Non-pigmented ciliary epithelial cell (primary cell): ENCODE measurements at places on chromosomes 1 and 21.
A peak's percentile ranks its signal among the peaks of the same experiment; 100 is the strongest.

DNA sequence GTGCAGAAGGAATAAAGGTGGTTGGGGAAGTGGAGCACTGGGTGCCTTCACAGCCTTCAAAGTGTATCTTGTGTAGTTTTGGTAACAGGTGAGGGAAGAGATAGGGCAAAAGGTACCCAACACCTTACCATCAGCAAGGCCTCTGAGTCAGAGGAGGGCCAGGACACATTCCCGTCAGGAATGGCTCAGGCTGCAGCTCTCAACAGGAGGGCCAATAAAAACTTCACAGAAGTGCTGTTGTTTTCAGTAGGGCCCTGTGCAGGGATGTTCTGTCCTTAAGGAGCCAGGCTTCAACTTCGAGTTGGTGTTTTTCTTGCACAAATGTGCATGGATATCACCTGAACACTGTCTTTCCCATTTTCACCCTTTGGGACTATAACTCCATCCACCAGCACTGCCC is 333.4 kb downstream of the ASTN1 start:
- no peak for DNase-seq

DNA sequence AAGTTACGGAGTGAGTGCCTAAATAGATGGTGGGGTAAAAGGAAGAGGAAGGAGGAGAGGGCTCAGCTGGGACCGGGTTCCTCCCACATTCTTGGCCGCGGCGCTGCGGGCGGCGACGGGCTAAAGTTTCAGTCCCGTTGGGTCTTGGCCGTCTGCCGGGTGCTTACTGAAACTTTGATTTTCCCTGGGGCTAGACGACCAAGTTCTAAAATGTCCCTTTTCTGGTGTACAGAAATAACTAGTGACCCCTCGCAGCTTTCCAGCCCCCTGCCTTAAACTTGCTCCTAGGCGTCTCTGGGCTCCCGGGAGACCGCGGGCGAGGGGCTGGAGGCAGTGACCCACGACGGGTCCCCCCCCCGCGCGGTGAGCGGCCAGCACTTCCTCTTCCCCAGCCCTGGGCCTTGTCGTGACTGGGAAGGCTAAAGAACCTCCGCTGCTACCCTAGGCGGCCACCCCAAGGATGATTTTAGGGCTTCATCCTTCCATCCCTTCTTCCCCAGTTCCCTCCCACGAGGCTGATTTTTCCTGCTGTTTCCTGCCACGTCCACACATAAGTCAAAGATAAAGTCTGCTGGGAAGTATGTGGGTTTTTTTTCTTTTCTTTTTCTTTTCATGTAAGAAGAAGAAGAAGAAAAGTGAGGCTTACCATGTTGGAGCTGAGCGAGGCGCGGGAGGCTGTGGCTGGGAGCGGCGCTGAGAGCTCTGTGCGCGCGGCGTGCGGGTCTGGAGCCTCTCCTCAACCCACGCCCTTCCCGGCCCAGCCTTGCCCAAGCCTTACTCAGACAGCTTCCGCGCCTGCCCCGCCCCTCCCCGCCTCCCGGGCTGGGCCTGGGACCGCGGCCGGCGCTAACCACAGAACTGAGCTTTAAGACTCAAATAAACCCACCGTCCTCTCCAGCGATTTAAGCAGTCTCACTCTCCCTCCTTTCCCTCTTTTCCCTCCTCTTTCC is at the start of gene S100A11:
TSS of gene S100A11 (minus strand) at position 738 of the 950 bp plus-strand sequence. CDS start at position 649, 89 bp downstream.
- no peak for DNase-seq

GRCh38 chr1:15153184-15153841 is at the start of gene TMEM51:
Gene TMEM51, plus strand, starts transcription at chr1:15153747. Its CDS starts 61,341 bp downstream, at chr1:15215088.
- no peak for DNase-seq

- DNase-seq, result no peak
Measured at GRCh38 chr1:248822148-248823032, 3.3 kb downstream of the SH3BP5L start.

- no peak for DNase-seq
Measured at GRCh38 chr1:228323401-228323800, 83.2 kb downstream of the TRIM11 start.

GRCh38 chr1:31943546-31944184 is 5.5 kb upstream of the PTP4A2 start:
- no peak for DNase-seq

GRCh38 chr1:114341299-114341698 is 169.7 kb downstream of the TRIM33 start:
- no peak for DNase-seq

DNA sequence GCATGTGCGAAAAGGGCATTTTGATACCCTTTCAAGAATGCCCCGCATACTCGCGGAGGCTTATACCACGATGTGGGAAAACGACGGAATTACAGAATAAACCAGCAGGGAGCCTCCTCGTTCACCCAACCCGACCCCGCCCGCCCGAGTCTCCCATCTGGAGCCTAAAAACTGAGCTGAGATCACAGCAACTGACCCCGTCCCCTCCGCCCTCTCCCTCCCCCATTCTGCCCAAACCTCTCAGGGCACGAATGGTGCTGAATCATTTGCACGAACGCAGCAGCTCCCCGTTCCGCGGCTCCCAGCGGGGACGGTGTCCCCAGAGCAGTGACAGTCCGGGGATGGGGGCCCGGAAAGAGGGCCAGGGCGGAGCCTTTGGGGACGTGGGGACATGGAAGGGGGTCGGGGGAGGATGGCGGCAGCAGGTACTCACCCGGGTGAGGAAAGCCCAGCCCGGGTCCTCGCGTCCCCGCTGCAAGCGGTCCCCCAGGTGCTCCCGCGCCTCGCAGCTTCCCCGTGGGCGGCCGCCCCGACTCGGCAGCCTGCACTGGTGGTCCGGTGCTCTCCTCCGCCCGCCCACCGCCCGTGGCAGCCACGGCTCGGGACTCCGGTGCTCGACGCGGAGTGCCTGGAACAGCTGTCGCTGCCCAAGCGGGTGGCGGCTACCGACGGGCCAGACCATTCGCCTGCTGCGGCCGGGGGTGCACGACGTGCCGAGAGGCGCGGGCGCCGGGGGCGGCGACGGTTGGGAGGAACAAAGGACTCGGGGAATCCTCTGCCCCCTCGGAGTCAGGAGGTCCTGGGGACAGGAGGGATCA is at the start of gene TTLL7:
TSS of gene TTLL7 (minus strand) at position 635 of the 818 bp plus-strand sequence. CDS start 46,921 bp downstream, outside the sequence.
- no peak for DNase-seq

DNA sequence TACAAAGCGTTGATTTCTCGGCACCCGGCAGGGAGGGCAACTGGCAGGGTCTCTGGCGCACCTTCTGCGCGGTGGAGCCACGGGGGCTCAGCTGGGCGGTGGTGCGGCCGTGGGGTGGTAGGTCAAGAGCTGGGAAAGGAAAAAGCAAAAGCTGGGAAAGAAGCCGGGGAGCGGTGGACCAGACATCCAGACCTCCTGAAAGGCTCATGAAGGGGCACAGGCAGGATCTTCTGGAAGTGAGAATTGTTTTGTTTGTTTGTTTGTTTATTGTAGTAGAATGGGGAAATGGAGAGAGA is 7.2 kb upstream of the RNU1-1 start:
- no peak for DNase-seq

GRCh38 chr1:40810927-40811326 is 27.3 kb downstream of the KCNQ4 start:
- DNase-seq, result no peak

DNA sequence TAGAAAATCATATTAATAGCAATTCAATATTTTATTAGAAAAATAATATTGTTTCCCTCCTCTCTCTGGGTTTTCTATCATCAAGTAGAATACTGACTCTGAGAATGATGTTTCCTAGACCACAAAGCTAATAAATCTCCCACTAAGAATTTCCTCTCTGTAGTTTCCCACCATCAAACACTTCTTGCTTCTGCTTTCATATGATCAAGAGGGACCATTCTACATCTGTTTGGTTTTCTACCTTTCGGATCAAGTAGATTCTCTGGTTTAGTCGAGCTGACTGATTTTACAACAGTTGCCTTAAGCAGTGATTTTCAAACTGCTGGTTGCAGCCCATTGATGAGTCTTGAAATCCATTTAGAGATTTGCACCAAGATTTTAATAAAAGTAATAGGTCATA is 240.2 kb upstream of the PTBP2 start:
- DNase-seq, result no peak

DNA sequence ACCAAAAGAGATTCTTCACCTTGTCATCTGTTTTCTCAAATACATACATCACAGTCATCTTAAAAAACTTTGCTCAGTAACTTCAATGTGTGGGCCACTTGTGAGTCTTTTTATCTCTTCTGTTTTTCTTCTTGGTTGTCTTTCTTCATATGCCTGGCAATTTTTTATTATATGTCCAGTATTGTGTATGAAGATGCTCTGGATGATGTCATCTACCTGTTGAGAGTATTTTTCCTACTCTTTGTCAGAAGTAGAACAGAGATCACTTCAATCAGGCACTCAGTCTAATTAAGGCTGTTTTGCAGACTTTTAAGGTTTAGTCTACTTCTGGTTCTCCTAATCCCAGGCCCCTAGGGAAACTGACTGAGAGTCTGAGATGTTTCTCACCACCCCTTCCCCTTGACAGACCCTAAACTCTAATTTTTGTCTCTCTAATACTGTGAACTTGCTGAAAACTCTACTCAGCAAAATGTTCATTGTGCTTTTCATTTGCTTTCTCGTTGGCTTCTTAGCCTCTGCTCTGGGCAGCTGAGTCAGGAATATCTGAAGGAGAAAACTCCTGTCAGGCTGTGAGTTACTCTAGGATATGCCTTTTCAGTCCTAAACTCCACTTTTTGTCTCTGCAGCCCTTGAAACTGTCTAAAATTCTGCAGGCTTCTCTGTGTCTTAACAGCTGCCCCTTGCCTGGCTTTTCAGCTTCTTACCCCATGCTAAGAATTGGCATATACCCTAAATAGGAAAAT is 33.0 kb upstream of the DNAJC6 start:
- DNase-seq, result no peak

DNA sequence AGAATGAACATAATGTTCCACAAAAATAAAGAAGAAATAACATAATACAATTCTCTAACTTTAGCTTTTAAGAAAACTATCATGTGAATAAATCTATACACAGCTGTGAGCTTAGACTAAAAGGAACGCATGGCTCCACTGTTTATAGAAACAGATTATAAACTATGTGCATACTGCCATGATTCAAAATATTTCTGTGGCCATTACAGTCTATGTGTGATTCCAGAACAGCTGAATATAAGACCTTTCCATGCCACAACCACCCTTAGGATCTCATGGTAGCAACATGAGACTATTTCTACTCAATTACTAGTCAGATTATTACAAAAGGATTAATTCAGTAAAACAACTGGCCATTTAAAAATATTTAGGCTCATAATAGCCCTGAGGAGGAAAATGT is 3.9 kb downstream of the CHML start:
- no peak for DNase-seq

- DNase-seq, result peak; percentile 94
Measured at GRCh38 chr1:78279051-78279450, 211.7 kb upstream of the PTGFR start.

- DNase-seq, result no peak
Measured at GRCh38 chr1:59687081-59687480, 127.7 kb upstream of the HOOK1 start.

GRCh38 chr1:207314816-207315215 is 6.7 kb upstream of the CD55 start:
- DNase-seq, result no peak

GRCh38 chr1:229135773-229136172 is 135.1 kb upstream of the RAB4A start:
- no peak for DNase-seq

GRCh38 chr1:162161916-162162550 is 92.5 kb downstream of the NOS1AP start:
- DNase-seq, result no peak

DNA sequence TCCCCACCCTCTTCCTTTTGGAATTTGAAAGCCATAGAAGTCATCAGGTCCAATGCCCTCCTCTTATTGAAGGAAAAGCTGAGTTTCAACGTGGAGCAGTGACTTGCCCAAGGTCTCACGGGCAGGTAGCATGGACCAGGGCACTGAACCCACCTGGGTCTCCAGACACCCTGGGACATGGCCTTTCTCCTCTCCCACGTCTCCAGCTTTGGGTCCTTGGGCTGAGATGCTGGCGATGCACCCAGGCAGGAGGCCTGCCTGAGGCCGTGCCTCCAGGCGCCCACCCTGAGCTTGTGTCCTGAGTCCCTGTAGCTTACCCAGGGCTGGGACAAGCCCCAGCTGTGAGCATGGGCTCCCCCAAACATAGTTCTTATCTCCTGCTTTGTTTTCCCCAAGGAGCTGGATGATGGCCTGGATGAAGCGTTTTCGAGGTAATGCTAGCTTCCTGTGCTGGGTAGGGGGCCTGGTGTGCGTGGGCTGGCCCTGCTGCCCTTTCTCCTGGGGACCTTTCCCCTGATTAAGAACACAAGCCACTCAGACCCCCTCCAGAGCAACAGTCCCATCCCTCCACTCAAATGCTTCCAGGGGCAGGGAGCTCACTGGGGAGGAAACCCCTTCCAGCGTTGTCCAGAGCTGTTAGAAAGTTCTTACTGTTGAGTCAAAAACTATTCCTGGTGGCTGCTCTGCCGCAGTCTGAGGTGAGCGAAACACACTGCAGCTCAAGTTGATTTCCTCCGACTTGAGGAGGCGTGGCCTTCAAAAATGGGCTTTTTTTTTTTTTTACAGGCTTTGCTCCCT is 21.6 kb downstream of the LDLRAP1 start:
- DNase-seq, result no peak

GRCh38 chr21:44957901-44958451 is 18.1 kb downstream of the SLX9 start:
- no peak for DNase-seq

DNA sequence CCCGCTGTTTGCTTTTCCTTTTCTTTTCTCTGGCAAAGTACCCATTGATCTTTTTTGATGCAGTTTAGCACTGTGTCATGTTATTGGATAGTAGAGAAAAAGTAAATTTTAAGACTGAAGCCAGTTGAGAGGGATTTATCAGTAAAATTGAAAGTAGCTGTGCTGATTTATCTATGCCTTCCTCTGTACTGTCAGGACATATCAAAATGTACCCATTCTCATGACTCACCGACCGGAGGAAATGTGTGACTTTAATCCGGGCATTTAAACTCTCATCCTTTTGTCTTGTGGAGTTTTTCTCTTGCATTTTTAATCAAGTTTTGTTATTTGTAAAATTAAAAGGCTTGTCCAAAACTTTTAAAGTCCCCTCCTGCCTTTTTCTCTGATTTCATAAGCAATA is 276.6 kb upstream of the FMN2 start:
- DNase-seq, result no peak

- peak; percentile 17 for DNase-seq
Measured at GRCh38 chr1:169201084-169201619, 94.7 kb downstream of the ATP1B1 start.

DNA sequence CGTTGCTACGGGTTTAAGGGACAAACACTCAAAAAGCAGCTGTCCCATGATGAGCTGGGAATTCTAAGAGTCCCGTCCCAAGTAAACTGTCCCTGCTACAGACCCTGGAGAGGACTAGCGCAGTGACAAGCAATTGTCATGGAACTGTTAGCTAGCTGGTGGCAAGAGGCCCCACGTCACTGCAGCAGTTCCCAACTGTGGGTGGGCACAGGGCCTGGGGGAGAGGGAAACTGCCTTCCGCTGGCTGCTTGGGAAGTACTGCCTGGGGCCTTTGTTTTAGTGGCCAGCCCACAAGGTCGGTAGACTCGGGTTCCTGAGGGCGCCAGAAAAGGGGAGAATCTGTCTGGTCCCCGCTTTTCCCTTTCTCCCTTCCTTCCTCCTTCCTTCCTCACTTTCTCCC is 97.4 kb downstream of the LACTBL1 start:
- DNase-seq, result no peak

DNA sequence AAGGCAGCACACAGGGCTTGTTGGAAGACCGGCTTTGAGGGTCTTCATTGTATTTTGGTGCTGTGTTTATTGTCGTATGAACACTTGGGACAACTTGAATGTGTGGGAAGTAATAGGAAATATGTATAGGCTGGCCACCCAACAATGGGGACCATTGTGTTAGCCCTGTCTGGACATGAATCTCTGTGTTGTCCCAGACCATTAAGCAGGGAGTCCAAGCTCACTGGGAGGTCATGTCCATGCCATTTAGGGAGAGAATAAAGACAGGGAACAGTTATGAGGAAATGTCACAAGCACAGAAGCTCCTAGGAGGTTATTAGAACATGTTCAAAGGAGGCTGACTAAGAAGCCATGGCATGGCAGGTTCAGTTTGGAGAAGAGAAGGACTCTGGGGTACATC is 266.1 kb downstream of the KIF26B start:
- DNase-seq, result no peak
